Activated CD4-positive, alpha-beta memory T cell treated with anti-CD3 and anti-CD28 coated beads, Interleukin-2, amount 10 ng/mL, durations not matched to agents 7 days and 5 days (primary cell): ENCODE measurements at places on chromosomes 3 and 15. TPM values are rescaled to one million over a fixed set of nuclear protein-coding genes. Genes with fewer than 3 reads are reported as not detected.
A peak's percentile ranks its signal among the peaks of the same experiment; 100 is the strongest.

DNA sequence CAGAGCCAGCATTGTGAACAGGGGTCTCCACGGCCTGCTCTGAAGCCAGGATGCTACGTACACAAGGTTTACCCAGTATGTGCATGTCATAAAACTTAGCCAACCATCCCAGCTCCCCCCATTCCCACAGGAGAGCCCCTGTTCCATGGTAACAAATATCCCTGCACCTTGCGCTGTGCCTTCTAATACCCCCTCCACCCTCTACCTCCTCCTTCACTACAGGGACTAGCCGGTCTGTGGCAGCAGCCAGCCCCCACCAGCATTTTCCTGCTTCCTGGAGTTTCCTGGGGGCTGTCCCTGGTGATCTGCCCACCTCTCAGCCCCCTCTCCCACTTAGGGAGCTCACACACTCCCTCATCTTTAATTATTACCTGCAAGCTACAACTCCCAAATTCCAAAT lies 20.4 kb downstream of the ACSBG1 start:
- no peak for DNase-seq
- H3K4me1 ChIP-seq, result no peaks in the 10 kb centered on the region
- no peaks in the 10 kb centered on the region for H3K36me3 ChIP-seq
- H3K27ac ChIP-seq, result no peak overlapping the region
- H3K27me3 ChIP-seq, result peaks cover 19% of the 10 kb centered on the region
- H3K4me3 ChIP-seq, result no peak overlapping the region

DNA sequence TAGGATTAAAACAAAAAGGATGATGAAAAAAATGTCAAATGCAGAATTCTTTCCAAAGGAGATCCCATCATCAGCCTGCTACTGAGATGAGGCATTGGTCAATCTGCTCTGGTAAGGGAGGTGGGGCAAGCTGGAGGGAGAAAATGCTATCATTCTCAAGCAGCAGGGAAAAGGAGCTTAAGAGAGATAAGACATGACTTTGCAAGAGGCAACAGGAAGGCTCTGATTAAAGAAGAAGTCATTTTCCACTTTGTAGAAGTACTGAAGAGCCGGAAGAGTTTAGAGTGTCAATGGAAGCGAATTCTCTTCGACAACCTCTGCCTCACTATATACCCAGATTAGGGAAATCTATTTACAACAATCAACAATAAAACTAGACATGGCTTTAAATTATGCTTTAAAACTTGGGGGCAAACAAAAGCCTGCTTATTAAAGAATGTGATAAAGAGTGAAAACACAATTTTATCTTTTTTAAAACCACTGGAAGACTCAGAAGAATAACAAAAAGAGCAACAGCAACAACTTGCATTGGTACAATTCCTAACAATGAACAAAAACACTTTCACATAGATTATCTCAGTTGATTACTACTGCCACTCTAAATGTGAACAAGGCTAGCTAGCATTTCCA lies 81.8 kb upstream of the NANOGP8 start:
- no peak overlapping the region for H3K4me3 ChIP-seq
- no peaks in the 10 kb centered on the region for H3K36me3 ChIP-seq
- no peaks in the 10 kb centered on the region for H3K27me3 ChIP-seq

- peaks cover 28% of the 10 kb centered on the region for H3K4me1 ChIP-seq
- peak overlapping the region; percentile 13 for H3K4me3 ChIP-seq
- no peaks in the 10 kb centered on the region for H3K27me3 ChIP-seq
- peak overlapping the region; percentile 60 for H3K27ac ChIP-seq
- DNase-seq, result no peak
These were observed 12.3 kb upstream of the CRBN start for GRCh38 chr3:3191675-3192285.

GRCh38 chr15:97501291-97501690 lies 459.2 kb upstream of the ARRDC4 start:
- no peaks in the 10 kb centered on the region for H3K36me3 ChIP-seq
- no peak overlapping the region for H3K27ac ChIP-seq
- no peak overlapping the region for H3K4me3 ChIP-seq
- no peak for DNase-seq
- no peaks in the 10 kb centered on the region for H3K4me1 ChIP-seq
- H3K27me3 ChIP-seq, result no peaks in the 10 kb centered on the region

GRCh38 chr3:112984485-112984884 lies 6.3 kb upstream of the GTPBP8 start:
- DNase-seq, result peak; percentile 27
- H3K36me3 ChIP-seq, result no peaks in the 10 kb centered on the region
- H3K27me3 ChIP-seq, result peaks cover 1% of the 10 kb centered on the region
- peaks cover 51% of the 10 kb centered on the region for H3K4me1 ChIP-seq
- no peak overlapping the region for H3K4me3 ChIP-seq

DNA sequence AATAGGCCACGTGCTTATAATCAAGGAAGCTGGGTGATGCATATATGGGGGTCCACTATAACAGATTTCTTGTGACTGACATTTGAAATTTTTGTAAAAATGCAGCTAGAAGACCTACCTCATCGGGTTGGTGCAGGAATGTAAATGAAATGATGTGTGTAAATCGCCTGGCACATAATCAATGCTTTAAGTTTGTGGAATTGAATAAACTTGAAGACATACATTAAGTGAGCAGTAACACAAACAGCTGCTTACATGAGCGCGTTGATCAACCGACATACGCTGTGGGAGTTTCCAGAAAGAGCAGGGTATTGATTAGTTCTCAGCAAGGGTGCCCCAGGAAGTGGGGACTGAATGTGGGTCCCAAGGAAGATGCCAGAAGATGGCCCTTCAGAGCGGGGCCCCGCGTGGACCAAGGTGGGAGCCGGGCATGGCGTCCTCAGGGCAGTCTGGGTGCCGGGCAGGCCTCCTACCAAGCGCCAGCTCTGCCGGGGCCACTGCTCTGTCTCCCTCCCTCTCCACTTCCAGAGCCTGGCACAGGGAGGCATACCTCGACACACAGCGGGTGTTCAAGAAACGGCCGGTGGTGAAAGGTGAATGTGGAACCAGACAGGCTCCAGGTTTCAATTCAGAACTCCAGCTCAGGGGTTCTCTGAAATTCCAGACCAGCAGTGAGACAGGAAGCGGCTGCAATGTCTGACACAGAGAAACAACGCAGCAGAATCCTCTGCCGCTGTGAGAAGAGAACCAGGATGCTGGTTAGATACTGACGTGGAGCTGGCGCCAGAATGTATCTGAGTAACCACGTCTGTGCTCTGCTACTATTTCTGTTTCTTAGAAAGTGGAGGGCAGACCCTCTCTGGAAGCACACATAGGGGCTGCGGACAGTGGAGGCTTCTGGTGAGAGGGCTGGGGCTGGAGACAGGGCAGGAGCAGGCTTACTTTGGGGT lies 12.6 kb downstream of the BFSP2 start:
- no peak overlapping the region for H3K4me3 ChIP-seq
- peaks cover 18% of the 10 kb centered on the region for H3K27me3 ChIP-seq
- H3K36me3 ChIP-seq, result no peaks in the 10 kb centered on the region
- no peaks in the 10 kb centered on the region for H3K4me1 ChIP-seq
- no peak for DNase-seq

Gene GABRR3
- total RNA-seq, result not detected

Gene NR2E3
- not detected for total RNA-seq

Gene RAB6B
- total RNA-seq, result 3.3 TPM

Gene PCBP4
- 31.0 TPM for total RNA-seq

Gene AMOTL2
- total RNA-seq, result not detected
